ENCODE measurements at places on chromosomes 16 and 17.

DNA sequence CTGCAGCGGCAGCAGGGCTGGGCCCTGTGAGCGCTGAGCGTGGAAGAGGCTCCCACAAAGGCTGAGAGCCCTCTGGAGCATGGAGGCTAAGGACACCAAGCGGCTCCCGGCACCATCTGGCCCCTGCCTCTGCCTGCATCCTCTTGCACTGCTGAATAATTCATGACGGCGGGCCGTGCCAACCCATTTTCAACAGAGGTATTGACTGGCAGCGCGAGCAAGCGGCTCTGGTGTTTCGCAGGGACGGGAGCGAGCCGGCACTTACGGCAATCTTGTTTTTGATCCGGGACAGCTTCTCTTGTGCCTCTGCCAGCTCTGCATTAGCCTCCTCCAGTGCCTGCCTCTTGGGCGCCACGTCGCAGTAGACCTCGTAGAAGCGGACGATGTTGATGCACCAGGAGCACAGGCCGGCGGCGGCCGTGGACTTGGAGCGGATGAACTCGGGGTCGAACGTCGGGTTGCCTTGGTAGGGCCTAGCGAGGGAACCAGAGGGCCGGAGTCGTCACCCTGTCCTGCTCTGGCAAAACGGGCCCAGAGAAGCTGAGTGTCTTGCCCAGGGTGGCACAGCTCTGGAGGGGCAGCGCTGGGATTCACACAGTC is 80.4 kb downstream of the PGS1 start:
- DNase-seq: no peak
- H3K27ac ChIP-seq: no peak overlapping the region
- H3K27me3 ChIP-seq: no peaks in the 10 kb centered on the region
- no peak overlapping the region for H3K4me3 ChIP-seq
- H3K36me3 ChIP-seq: no peaks in the 10 kb centered on the region

DNA sequence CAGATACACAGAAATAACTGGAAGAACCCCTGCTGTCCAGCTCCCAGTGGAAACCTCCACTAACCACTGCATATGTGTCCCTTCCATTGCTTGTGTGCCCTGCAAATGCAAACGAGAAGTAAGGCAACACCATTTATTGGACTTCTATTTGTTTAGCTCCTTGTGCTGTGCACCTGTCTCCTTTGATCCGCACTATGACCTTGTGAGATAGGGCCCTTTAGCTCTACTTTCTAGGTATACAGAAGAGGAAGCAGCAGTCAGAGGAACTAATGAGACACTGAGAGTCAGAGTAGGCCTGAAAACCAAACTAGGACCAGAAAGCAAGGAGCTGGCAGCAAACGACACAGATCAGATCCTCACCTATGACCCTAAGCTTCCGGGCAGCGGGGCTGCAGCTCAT is 22.4 kb downstream of the SOX9 start:
- no peaks in the 10 kb centered on the region for H3K36me3 ChIP-seq
- DNase-seq: no peak
- H3K27ac ChIP-seq: no peak overlapping the region
- no peaks in the 10 kb centered on the region for H3K27me3 ChIP-seq
- H3K4me1 ChIP-seq: no peaks in the 10 kb centered on the region

DNA sequence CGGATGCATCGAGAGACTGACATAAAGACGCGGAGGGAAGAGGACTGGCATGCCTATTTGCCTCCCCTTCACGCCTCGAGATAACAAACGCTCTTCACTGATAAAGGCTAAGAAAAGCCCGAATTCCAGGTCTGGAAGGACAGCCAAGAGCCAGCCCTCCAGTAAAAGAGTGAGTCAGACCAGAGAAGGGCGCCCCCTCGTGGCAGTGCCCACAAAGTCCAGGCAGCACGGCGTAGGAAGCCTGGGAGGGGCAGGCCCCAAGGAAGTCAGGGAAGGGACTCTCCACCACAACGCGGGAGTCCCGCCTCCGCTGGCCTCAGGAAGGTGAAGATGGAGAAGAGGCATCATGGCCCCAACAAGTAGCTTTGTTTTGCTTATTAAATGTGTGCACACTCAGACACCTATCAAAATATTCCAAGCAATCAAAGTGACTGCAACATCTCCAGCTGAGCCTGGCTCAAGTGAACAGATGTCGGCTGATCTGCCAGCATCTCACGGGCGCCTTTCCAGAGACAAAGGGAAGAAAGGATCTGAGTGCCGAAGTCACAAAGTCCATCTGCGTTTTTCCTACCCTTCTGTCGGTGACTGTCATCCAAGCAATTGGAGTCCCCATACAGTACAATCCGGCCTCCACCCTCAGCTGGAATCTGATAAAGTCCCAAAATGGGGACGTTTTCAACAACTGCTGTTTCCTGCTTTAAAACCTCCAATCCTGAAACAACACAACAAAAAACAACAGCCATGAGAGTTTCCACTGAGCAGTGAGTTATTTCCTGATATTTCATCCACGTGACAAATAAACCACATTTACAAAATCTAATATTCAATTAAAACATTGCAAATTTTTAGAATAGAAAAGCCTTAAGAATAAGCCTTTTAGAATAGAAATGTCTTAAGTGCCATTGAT is 20.4 kb upstream of the SLC38A8 start:
- no peak overlapping the region for H3K27ac ChIP-seq
- no peaks in the 10 kb centered on the region for H3K4me1 ChIP-seq
- no peaks in the 10 kb centered on the region for H3K27me3 ChIP-seq
- H3K36me3 ChIP-seq: peaks cover 71% of the 10 kb centered on the region
- peak; percentile 15 for DNase-seq

DNA sequence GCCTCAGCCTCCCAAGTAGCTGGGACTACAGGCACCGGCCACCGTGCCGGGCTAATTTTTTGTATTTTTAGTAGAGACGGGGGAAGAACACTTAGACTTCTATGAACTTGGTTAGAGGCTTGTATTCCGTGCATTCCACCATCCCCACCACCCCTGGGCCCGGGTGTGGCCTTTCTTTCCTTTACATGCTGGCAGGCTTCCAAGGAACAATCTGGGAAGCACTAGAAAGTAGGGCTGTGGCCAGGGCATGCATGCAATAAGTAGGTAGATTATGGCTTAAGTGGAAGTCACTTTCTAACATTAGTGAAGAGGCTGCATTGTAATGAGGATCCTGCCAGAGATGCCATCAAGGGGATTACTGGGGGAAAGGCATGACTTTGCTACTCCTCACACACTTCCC is 171.6 kb downstream of the SHISA6 start:
- DNase-seq: no peak
- H3K36me3 ChIP-seq: no peaks in the 10 kb centered on the region
- H3K27me3 ChIP-seq: no peaks in the 10 kb centered on the region
- no peaks in the 10 kb centered on the region for H3K4me1 ChIP-seq

DNA sequence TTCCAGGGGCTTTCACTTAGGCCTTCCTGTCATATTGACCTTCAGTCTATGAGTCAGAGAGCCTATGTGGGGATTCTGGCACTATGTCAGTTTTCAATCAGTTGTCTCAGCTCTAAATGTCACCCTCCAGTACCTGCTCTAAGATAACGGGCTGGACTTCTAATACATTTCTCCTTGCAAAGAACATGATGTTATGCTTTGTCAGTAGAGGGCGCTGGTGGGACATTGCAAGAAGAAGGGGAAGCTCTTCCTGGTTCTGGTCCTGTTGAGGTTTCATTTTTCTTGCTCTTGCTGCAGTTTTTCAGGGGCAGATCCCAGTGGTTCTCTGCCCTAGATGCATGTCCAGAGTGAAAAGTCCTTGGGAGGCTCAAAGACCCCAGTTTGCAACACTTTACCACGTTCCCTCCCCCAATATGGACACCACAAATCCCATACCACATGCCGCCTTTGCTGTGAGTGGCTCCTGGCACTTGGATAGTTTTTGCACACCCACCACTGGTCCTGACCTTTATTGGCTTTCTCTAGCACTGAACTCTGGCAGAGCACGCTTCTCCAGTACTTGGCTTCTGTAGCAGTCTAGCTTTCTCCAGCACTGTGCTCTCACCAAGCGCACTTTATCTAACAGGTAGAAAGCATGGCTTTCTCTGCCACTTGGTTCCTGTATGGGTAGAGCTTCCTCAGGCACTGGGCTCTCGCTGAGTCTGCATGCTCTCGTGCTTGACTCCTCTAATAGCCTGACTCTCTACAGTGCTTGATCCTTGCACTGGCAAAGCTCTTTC is 49.0 kb downstream of the BCL7C start:
- no peaks in the 10 kb centered on the region for H3K36me3 ChIP-seq
- H3K4me3 ChIP-seq: no peak overlapping the region
- H3K27ac ChIP-seq: peak overlapping the region; percentile 65
- H3K27me3 ChIP-seq: no peaks in the 10 kb centered on the region
- H3K4me1 ChIP-seq: peaks cover 25% of the 10 kb centered on the region

GRCh38 chr16:54072237-54072636 is 214.3 kb downstream of the IRX3 start:
- no peak overlapping the region for H3K27ac ChIP-seq
- H3K36me3 ChIP-seq: no peaks in the 10 kb centered on the region
- no peak for DNase-seq
- H3K4me1 ChIP-seq: peaks cover 2% of the 10 kb centered on the region
- H3K27me3 ChIP-seq: no peaks in the 10 kb centered on the region

- H3K27me3 ChIP-seq: peaks cover 37% of the 10 kb centered on the region
- peaks cover 15% of the 10 kb centered on the region for H3K4me1 ChIP-seq
- H3K27ac ChIP-seq: no peak overlapping the region
- H3K36me3 ChIP-seq: no peaks in the 10 kb centered on the region
- no peak overlapping the region for H3K4me3 ChIP-seq
- DNase-seq: no peak
Observed at GRCh38 chr17:9643611-9644010, 1.7 kb upstream of the USP43 start.

GRCh38 chr17:48925251-48925990 is 17.2 kb downstream of the UBE2Z start:
- no peaks in the 10 kb centered on the region for H3K27me3 ChIP-seq
- no peak overlapping the region for H3K4me3 ChIP-seq
- H3K27ac ChIP-seq: no peak overlapping the region
- H3K4me1 ChIP-seq: no peaks in the 10 kb centered on the region
- DNase-seq: no peak

DNA sequence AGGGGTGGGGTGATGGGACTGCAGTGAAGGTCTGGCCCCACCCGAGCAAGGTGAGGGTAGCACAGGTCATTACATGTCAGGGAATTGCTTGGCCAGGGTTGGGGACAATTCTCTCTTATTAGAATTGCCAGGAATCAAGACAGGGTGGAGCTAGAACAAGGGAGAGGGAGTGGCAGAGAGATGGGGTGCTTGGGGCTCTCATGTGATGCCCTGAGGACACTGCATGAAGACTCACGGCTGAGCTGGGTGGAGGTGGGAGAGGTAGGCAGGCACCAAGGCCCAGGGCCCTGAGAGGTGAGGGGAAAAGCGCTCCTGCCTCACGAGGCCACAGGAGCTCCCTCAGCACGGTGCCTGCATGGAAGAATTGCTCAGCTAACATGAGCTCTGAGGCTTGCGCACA is 3.6 kb downstream of the DPEP1 start:
- H3K27ac ChIP-seq: peak overlapping the region; percentile 17
- DNase-seq: no peak
- no peaks in the 10 kb centered on the region for H3K27me3 ChIP-seq
- H3K4me3 ChIP-seq: no peak overlapping the region
- H3K36me3 ChIP-seq: no peaks in the 10 kb centered on the region
- H3K4me1 ChIP-seq: peaks cover 12% of the 10 kb centered on the region
